Substantia nigra (tissue), 51 donors: ENCODE measurements at places on chromosomes 11 and 22.

DNA sequence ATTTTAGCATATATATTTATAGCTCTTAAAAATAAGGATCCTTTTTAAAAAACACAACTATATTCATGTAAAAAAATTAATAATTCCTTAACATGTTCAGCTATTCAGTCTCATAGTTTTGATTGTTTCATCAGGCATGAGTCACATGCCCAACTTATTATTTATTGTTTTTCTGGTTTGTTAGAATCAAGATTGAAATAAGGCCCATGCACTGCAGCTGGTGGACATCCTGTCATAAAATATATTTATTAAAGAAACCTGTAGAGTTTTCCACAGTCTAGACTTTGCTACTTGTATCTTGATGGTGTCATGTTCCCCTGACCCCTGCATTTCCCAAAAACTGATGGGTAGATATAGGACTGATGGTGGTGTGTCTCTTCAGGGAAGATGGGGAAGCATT is 77.4 kb downstream of the PARVA start:
- DNase-seq: no peak

- peak; percentile 59 for DNase-seq
Observed at GRCh38 chr11:119338965-119339588, 1.6 kb downstream of the C1QTNF5 start.

DNA sequence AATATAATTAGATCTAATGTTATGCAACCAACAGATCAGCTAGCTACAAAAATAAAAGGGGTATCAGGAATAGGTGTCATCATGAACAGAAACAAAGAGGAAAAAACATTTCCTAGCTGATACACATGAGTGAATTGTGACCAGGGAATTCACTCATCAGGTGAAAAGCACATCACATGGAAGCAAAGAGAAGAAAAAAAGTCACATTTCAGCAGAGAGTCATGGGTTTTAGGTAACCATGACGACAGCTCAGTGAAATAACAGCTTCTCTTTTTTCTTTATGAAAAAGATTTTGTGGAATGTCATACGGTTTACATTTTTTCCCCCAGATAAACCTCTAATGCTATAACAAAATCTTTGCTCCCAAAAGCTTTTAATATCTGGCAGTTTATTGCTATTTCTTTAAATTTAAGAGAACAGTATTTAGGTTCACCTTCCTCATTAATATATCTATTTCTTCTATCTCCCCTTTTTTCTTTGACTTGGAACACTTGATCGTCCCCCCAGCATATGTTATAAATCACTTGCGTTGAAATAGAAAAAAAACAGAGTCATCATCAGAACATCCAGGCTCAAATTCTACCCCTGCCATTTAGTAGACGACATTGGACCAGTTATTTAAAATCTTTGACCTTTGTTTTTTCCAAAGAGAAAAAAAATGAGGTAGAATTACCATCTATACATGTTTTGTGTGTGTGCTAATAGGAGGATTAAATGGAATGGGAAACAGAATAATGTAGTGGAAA is 5.3 kb downstream of the TYR start:
- DNase-seq: no peak

GRCh38 chr11:92329137-92329536 is 104.5 kb downstream of the FAT3 start:
- no peak for DNase-seq

- DNase-seq: no peak
Observed at GRCh38 chr11:126542334-126543015, 187.0 kb downstream of the ST3GAL4 start.

DNA sequence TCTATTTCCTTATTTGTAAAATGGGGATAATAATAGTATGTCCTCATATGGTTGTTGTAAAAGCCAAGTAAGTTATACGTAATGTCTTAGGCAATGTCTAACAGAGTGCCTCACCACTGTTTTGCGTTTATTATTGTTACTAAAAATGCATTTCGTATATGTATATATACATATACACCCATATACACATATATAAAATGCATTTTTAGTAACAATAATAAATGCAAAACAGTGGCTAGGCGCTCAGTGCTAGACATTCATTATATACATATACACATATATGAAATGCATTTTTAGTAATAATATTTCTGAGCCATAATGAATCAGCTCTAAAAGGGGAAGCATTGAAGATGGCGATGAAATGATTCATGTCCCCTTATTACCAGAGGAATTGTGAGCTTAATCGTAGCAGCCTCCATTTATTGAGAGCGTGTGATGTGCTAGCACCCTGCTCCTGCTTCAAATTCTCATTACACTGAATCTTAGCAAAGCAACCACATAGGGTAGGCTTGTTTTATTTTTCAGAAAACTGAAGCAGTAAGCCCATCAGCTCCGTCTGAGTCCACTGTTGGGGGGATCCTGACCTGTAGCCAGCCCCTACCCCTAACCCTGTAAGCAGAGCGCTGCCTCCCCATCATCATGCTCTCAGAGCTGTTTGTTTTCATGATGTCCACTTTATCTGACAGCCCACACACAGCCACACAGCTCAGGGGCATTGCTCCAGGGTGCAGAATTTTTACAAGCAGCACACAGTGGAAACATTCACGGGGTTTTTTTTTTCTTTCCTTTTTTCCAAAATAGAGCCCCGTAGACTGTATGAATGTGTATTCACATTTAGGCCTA is 97.1 kb upstream of the NAV2 start:
- no peak for DNase-seq

DNA sequence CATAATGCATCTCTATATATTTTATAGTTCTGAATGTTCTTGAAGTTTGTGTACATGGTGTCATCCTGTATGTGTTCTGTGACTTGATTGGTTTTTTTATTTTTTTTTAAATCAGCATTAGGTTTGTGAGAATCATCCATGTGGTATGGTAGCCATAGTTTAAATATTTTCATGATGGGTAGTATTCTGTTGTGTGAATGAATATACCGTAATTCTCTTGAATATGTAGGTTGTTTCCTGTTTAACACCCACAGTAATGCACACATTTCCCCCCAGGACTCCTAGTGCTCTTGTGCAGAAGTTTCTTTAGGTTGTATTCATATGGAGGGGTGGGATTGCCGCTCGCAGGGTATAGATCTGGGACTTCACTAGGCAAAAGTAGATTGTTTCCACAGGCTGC is 2.0 kb downstream of the PACS1 start:
- DNase-seq: no peak

DNA sequence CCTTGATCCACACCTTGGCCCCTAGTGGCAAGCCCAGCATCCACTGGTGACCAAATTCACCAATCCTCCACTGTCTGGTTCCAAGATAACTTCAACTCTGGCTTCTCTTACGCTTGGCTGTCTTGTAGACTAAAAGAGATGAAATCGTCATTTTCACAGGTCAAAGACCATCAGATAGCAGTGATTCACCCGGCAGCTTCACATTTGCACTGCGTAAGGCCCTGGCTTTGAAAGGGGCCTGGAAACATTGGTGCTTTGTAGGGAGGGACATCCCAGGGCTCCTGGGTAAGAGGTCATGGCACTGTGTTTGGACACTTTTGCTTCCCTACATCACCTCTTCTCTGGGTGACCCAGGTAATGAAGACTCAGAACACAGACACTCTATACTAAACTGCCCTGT is 30.1 kb upstream of the FADD start:
- no peak for DNase-seq

DNA sequence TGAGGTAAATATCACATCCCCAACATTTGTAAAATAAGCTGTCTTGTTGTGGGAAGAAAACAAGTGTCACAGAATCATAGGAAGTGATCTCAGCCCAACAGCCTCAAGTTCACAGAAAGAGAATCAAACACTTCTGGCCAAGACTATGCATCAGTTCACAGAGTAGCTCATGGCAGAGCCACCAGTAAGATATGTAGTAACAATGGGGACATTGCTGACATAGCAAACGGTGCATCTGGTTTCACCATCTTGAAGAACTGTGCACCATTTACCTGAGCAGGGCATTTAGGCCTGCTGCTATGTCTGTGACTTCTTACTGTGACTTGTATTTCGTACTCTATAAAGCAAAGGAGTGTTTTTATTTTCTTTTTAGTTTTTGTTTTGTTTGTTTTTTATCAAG is 585.3 kb upstream of the FAT3 start:
- DNase-seq: no peak

DNA sequence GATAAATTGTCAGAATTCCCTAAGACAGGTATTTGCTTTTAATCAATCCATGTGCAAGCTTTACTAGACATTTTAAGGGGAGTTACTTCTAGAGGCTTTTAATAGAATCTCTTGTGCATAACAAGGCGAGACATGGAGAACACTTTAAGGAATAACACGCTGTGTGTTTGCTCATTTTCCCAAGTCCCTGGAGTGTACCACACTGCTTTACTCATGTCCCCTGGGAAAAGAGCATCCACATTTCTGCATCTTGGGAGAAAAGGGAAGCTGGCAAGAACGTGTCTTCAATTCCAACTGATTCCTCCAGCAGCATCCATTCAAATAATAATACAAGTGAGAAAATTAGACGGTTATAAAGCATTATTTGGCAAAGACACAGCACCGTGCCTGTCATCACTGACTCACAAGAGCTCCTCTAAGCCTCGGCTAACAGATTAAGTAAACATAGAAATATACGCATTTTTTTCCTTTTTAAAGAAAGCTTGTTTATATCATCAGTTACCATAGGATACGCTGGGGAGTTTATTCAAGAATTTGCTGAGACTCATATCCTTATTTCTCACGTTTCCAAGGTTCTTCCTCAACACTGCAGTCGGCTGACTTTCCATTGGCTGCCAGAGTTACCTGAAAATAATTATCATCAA is 121.5 kb downstream of the CD44 start:
- no peak for DNase-seq
